T-helper 17 cell (primary cell): ENCODE measurements at places on chromosomes 13 and 19.
A peak's percentile ranks its signal among the peaks of the same experiment; 100 is the strongest.

DNA sequence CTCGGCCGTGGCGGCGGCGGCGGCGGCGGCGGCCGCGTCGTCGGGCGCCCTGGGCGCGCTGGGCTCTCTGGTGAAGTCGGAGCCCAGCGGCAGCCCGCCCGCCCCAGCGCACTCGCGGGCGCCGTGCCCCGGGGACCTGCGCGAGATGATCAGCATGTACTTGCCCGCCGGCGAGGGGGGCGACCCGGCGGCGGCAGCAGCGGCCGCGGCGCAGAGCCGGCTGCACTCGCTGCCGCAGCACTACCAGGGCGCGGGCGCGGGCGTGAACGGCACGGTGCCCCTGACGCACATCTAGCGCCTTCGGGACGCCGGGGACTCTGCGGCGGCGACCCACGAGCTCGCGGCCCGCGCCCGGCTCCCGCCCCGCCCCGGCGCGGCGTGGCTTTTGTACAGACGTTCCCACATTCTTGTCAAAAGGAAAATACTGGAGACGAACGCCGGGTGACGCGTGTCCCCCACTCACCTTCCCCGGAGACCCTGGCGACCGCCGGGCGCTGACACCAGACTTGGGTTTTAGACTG is 1.7 kb downstream of the SOX1 start:
- no peak for DNase-seq

DNA sequence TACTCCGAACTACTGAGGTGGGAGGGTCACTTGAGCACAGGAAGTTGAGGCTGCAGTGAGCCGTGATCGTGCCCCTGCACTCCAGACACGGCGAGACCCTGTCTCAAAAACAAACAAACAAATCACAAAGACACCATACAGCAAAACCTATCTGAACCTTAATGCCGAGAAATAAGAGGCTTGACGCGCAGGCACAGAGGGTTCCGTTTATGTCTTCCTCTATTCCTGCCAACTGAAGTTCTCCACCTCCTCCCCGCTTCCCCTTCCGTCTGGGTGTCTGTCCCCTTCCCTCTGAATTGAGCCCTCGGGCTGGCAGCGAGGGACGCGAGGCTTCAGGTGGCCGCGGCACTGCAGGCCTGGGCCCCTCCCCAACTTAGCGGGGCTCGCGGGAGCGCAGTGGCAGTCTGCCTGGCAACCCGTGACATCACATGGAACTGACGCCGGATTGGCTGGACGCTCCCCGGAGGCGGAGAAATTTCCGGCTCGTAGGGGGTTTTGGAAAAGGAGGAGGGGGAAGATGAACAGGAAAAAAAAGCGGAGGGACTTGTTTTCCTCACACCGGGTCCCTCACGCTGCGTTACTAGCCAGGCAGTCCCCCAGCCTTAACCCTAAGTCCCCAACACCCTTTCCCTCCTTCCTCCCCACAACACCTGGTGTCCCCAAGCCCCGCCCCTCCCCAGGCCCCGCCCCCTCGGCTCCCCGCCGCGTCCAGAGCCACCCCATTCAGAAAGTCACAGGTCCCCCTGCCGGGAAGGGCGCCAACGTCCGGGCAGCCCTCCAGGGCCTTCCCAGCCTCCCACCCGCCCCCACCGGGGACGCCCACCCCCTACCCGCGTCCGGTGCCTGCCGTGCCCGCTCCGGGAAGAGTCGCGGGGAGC is 1.1 kb upstream of the MYBPC2 start:
- DNase-seq = peak; percentile 85

DNA sequence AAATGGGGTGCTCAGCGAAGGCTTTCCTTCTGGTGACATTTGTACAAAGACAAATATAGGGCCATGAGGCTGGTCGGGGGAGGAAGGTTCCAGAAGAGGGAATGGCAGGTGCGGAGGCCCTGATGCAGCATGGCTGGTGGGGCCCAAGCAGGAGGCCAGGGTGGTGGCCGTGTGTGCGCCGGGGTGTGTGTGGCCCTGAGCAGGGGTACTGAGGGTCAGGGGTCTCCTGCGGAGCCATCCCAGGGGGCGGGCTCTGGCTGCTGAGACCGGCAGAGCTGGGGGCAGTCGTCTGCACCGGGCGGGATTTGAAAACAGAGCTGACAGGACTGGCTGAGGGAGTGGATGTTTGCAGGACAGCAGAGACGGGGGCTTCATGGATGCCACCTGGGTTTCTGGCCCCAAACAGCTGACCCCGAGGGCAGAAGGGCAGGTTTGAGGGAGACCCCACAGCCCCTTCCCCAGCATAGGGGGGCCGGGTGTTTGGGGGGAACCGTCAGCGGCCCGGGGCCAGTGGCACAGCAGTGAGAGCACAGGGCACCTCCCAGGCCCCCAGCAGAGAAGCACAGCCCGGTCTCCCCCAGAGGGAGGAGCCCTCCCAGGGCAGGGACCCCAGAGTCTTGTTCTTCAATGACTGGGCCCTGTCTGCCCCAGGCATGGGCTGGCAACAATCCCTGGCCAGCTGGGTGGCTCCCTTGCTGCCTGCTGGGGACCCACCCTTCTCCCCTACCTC is 11.4 kb downstream of the PIAS4 start:
- DNase-seq = no peak

DNA sequence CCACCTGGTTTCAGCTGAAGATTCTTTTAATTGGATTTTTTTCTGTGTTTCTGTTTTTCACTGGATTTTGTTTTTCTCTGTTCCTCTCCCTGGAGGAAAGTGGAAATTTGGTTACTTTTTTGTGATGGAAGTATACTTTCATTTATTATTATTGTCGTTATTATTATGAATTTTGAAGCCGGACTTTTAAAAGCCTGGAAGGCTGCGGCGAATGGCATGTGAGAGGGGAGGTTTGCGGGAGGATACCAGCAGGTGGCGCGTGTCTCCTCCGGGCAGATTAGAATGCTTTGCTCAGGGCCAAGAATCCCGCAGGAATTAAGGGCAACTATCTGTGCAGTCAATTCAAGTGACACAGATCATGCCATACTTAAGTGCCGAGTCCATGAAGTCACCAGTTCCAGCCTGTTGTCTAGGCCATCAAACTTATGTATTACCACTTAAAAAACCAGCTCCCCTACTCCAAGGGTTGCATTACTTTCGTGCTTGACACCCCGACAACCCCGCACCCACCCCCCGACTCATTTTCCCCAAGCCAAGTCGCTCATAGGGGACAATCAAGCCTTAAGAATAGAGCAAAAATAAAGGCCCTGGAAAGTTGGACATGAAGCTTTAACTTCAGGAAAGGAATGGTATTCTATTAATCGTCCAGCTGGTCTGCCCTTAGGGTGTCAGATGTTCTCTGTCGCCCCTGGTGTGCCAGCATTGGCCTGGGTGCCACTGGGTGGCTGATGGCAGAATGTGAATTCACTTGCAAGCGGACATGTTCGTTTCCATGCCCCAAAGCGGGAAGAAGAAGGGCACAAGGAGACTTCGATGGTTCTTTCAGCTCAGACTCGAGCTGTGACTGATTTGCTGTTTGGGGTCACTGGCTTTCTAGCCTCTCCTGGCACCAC is 1.3 kb upstream of the LRCH1 start:
- peak; percentile 47 for DNase-seq

GRCh38 chr19:45763691-45764294 is 5.3 kb downstream of the SIX5 start:
- DNase-seq = no peak

DNA sequence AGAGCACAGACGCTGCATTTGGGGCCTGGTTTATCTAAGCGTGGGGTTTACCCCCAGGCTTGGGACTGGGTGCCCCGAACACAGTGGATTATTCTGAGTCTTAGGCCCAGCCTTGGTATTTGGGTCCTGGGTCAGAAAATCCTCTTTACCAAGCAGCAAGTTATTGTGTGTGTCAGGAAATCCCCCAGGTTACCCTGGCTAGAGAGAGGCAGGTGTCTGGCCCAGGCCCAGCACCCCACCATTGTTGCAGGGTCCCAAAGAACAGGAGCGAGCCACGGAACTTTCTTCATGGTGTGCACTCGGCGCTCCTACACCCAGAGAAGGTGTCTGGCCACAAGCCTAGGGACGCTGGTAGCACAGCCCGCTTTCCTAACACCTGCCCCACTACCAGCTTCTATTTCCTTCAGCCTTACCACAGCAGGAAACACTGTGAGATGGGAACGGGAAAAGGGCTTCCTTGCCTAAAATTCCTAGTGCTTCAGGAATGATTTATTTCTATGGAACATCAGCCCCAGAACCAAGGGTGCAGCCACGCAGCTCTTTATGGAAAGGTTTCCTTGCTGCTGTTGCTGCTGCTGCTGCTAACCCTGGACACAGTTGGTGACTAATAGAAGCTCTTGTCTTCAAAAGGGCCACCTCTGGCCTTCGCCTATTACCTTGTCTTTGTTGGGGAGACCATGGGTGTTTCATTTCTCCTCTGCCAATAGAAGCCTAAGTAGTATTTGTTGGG is 7.4 kb upstream of the CDX2 start:
- no peak for DNase-seq

DNA sequence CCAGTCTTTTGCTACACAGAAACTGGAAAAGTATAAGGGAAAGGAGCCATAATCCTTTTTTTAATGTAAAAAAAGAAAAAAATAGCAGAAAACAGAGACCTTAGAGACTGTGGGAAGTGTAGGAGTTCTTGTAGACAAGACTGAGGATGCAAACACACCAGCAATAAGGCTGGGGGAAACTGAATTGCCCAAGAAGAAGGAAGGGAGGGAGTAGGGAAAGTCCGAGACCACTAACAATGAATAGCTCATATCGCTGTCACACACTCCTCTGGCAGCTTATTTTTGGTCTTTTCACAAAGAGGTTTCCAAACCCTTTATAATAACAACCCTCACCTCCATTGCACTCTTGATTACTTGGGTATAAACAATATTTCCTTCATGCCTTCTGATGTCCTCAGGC is 952.0 kb downstream of the SLITRK5 start:
- DNase-seq = no peak

DNA sequence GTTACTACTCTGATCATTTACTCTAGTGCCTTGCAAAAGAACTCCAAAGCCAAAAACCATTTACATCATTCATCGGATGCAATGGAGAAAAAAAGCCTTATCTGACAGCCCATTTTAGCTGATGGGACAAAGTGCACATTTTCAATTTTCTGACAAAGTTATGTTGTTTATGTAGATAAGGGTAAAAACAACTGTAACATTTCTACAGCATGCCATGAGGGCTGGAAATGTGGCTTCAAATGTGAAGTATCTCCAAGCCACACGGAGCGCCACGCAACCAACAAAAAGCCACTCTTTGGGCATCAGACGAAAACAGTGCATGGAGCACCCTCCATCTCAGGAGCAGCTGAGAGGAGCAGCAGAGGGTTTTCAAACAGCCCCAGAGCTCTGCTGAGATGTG is 364.6 kb upstream of the ZNF507 start:
- DNase-seq = no peak

DNA sequence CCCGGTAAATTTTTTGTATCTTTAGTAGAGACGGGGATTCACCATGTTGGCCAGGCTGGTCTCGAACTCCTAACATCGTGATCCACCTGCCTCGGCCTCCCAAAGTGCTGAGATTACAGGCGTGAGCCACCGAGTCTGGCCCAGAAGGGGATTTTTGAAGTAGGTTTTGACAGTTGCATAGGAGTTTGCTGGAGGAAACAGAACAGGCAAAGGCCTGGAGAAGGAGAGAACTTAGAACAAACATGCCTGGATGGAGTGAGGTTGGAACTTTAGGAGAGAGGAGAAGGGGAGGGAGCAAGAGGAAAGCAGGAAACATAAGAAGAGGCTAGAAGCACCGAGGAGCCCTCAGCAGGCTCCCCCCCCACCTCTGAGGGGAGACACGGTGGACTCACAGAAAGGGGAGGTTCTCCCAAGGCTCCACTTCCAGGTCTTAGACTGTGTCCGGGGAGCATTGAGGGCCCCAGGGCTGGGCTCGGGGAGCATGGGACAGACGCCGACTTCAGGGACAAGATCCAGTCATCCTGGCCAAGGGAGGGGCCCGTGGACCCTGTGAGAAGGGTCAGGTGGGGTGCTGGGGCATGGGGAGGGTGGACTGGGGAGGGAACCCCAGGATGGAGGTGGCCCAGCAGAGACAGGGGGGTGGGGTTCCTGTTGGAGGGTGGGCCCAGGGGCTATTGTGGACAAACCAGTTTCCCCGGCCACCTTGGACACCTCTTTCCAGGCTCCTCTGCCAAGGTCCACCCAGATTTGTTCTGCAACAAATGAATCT is 1.8 kb upstream of the FBN3 start:
- no peak for DNase-seq

DNA sequence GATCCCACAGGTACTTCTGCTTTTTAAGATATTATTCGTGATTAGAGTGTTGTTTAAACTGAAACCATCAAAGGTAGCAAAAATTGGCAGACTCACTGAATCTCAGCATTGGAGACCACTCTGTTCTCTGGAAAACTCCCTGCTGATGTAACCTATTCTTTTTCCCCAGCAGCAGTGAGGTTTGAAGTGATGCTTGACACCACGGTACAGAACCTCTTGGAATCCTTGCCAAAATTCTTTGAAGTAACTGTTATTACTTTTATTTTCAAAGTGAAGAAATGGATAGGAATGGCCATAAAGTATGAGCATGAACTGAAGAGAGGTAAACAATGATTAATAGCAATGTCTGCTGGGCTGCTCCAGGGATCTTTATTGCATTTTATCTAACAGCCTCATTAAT is 66.4 kb upstream of the KL start:
- no peak for DNase-seq

DNA sequence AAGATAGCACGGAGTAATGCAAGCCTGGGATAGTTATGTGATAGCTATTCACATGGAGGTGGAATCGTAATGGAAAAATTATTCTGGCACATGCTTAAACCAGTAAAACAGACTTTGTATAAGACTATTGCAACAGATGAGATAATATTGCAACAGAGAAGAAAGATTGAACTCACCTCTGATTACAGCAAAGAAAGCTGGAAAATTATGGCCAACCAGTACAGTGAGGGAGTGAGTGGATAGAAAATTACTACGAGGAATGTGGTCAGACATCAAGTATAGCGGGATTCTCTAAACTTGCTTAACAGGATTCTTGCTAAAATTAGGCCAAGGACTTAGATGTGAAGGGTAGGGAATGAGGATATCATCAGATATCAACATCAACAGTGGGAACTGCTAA is 397.6 kb upstream of the KLHL1 start:
- no peak for DNase-seq

DNA sequence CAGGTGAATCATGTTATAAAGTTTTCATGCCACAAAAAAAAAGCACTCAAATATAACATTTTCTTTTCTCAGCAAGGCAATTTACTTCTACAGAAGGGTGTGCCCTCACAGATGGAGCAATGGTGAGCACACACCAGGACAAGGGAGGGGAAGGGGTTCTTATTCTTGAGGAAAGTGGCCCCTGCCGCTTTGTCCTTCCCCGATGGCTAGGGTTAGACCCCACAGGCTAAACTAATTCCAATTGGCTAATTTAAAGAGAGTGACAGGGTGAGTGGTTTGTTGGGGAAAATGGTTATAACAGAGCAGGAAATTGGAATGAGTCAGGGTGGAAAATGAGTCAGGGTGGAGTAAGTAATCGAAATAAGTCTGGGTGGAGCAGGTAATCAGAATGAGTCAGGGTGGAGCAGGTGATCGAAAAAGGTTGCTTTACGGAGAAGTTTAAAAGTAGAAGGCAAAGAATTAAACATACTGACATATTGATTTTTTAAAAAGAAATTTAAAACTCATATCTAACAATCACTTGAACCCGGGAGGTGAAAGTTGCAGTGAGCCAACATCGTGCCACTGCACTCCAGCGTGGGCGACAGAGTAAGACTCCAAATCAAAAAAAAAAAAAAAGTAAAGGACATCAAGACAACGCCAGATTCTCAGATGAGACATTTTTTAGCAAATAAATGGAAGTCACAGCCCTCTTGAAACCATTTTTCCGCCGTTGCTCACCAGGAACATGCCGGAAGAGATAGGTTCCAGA is 813 bp downstream of the ZNF562 start:
- DNase-seq = no peak
